ENCODE measurements at places on chromosomes 12 and 14.

DNA sequence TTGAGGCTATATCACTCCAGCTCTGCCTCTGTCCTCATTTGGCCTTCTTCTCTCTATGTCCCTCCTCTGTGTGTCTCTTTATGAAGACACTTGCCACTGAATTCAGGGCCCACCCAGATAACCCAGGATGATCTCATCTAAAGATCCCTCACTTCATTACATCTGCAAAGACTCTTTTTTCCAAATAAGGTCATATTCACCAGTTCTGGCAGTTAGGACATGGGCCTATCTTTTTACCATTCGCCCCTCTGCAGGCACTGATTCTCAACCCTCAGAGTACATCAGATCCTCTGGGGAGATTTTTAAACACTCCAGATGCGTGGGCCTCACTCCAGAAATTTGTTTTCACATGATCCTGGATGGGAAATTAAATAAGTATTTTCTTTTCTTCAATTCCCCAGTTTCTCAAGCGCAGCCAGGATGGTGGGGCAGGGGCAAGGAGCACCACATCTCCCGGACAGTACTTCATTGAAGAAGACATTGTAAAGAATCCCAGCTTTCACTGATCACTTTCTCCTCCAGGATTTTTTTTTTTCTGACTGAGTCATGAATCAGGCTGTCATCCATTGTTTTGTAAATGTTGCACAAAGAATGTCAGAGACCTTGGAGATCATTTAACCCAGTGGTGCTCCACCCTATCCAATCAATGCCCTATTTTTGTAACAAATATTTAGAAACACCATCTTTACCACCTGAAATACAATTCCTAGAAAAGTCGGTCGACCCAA, 27.4 kb downstream of the CRACR2A start:
- DNase-seq = no peak

DNA sequence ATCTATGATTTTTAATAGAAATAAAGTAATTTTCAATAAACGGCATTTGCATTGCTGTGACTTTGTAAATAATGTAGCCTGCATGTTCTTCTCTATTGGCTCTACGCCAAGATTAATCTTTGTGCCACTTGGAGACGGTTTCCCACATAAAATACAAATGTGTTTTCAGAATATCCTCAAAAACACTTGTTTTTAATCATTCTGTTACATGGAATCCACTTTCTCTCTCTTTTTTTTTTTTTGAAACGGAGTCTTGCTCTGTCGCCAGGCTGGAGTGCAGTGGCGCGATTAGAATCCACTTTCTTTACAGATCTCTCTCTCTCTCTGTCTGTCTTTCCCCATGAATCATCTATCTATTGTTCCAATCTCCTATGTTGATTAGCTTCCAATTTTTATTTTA, 22.8 kb upstream of the SSPN start:
- no peak for DNase-seq

DNA sequence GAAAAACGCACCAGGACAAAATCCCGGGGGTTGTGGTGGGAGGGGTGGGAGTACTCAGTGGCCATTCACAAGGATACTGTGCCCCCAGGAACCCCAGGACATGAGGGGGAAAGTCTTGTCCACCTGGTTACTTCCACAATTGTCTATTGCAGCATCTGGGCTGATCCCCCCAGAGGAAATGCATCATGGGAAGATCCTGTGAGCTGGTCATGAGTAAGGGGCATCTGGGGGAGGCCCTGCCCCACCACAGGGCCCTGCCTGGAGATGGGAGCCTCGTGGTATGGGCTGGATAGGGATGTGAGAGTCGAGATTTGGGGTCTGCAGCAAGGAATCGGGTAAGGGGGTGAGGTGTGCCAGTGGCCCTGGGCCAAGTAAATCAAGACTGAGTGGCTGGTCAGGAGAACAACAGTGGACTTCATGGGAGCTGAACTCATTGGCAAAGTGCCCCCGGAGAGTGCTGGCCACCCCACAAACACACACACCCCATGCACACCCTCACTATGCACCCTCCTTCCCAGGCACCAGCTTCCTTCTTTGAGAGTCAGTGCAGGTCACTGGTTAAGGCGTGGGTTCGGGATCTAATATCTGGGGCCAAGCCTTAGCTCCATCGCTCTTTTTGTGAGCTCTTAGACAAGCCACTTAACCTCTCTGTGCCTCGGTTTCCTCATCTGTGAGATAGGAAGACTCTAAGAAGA, 3.0 kb upstream of the SERPINA1 start:
- no peak for DNase-seq

GRCh38 chr12:57657744-57658143, 24.7 kb upstream of the B4GALNT1 start:
- DNase-seq = no peak

DNA sequence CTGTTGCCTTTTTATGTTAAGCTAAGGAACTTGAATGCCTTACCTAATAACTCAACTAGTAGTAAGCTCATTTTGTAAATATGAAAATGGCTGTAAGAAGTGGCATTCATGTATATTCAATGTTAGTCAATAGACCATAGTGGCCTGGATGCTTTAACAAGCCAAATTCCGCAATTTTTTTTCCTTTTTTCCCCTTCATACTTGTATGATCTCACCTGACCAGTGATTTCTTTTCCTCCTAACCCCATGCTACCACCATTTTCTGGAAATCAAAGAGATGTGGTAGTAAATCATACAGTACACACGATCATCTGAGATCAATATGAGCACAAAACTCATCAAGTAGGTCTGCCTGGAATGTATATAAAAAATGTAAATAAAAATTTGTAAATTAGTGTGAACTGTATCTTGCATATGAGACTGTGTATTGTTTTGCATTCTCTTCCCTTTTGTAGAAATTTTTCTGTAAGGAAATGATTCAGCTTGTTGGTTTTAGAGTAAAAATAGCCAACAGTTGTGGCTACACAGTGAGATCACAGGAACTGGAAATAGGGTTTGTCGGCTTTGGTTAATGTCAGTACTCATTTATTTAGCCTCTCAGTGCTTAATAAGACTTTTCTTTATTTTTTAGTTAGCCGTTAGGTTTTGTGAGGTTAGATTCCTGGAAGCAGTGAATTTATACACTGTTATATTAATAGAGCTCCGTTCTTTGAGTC, 62.5 kb downstream of the ETNK1 start:
- DNase-seq = no peak

- DNase-seq = no peak
Observed at GRCh38 chr14:63933110-63933509, 80.3 kb downstream of the SYNE2 start.

DNA sequence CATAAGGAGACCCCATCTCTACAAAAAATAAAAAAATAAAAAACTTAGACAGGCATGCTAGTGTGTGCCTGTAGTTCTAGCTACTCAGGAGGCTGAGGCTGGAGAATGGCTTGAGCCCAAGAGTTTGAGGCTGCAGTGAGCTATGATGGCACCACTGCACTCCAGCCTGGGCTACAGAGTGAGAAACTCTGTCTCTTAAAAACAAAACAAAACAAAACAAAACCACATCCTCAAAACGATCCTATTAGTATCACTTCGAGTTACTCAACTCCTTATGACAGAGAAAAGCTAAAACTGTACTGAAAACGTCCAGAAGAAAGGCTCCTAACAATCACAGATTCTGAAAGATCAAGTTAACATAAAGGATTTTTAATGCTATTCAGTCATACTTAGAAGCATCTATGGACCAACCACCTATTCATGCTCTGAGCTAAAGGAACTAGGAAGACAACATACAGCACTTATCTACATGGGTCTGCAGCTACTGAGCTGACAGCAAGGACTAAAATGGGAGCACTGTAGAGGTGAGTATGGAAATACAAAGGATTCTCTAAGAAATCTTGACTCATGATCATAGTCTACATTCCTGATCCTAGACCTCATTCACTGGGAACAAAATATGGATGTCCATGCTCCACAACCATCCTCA, 75.3 kb upstream of the DUSP6 start:
- no peak for DNase-seq
